ENCODE measurements at places on chromosomes 12 and 14. TPM values are rescaled to one million over a fixed set of nuclear protein-coding genes. Genes with fewer than 3 reads are reported as not detected.

The TSPAN11 gene
- 27.7 TPM for total RNA-seq

The KIF5A gene
- 7.9 TPM for total RNA-seq

The CLEC1B gene
- not detected for total RNA-seq

The LALBA gene
- not detected for total RNA-seq

The FAM181A gene
- not detected for total RNA-seq

The ITGB7 gene
- total RNA-seq, result 0.43 TPM

The RBP5 gene
- total RNA-seq, result not detected

The BEGAIN gene
- total RNA-seq, result 13.4 TPM

The CYP27B1 gene
- 0.99 TPM for total RNA-seq

The PLCZ1 gene
- total RNA-seq, result not detected

All from neural progenitor cell (in vitro differentiated cells).